Effector memory CD8-positive, alpha-beta T cell (primary cell): ENCODE measurements at places on chromosomes 11 and 22.

GRCh38 chr22:36852056-36852973 is 8.5 kb upstream of the NCF4 start:
- DNase-seq = no peak

DNA sequence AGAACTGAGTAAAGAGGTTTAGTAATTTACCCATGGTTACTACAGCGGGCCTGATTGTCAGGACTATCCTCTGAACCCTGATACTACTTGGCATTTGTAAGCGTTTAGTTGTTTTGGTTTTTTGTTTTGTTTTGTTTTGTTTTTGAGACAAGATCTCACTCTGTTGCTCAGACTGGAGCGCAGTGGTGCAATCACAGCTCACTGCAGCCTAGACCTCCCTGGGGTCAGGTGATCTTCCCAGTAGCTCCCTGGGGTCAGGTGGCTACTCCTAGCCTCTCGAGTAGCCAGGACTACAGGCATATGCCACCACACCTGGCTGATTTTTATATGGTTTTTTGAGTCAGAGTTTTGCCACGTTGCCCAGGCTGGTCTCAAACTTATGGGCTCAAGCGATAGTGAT is 118.6 kb downstream of the WNT11 start:
- DNase-seq = no peak

- no peak for DNase-seq
These were observed 64.2 kb upstream of the ADA2 start for GRCh38 chr22:17283423-17283822.

DNA sequence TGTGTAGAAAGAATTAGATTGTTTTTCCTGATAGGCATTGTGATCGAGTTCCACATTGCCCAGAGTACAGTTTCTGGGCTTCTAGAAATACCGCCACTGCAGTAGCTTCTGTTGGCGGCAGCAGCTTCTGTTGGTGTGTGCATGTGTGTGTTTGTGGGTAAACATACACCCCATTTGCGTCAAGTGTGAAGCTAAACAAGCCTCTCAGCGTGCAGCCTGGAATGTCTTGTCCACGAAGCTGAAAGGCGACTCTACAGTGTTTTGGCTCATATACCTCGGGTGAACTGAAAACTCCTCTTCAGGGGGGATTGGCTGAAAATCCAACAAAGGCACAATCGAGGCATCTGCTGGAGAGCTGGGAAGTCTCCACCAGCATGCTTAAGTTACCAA is 112.0 kb upstream of the E2F8 start:
- DNase-seq = no peak

- no peak for DNase-seq
These were observed 35.2 kb upstream of the CSNK1E start for GRCh38 chr22:38352436-38352835.

DNA sequence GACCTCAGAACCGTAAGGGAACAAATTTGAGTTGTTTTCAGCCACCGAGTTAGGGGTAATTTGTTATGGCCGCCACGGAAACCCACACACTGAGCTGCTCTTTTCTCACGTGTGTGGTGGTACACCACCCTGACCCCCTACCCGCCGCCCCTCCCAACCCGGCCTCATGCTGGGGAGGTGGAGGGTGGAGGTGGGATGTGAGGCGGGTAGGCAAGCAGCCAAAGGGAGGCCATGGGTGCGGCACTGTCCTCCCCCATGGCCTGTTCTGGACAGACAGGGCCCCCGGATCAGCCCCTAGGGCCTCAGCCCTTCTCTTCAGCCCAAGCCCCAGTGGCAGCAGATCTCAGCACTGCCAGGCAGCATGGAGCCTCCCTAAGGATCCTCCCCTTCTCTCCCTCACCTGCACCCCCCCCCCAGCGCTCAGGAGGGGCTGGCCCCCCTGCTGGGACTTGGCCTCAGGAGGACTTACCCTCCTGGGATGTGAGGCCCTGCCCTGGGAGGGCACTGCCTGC is 7.9 kb downstream of the PRR5 start:
- DNase-seq = peak; percentile 54

GRCh38 chr11:11039208-11039965 is 181.5 kb upstream of the ZBED5 start:
- DNase-seq = no peak

DNA sequence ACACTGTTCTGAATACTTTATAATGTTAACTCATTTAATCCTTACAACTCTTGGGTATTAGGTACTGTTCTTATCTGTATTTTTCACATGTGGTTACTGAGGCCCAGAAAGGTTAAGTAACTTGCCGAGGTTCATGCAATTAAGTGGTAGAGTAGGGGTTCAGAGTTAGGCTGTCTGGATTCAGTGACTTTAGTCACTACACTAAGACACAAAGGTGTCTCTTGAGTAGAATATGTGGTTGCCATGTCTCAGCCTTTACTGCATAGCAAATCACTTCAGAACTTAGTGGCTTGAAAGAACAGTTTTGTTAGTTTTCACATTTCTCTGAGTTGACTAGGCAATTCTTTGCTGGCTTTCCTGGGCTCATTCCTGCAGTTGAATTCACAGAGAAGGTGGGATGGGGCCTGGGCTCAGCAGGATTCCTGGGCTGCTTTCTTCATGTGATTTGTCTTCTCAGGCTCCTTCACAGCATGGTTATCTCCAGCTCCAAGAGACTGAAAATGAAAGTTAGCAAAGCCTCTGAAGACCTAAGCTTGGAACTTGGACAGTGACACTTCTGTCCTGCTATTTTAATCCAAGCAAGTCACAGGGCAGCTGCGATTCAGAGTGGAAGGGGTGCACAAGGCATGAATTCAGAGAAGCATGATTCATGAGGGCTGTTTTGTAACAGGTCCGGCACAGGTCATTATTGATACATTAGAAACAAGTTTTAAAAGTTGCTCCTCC is 68.3 kb downstream of the SPECC1L start:
- DNase-seq = no peak

DNA sequence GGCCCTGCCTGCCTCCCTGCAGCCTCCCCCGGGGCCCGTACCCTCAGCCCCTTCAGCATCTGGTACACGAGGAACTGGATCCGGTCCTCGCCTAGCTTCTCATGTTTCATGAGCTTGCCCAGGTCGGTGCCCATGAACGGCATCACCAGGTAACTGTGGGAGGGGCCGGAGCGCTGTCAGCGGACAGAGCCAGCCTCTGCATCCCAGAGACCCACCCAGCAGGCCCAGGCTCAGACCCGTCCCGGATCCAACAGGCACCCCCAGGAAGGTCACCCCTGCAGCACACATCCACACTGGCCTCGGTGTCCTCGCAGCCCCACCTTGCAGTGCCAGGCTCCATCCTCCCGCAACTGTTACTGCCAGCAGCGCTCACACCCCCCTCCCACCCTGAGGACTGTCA is 4.4 kb downstream of the MAPK12 start:
- DNase-seq = no peak

DNA sequence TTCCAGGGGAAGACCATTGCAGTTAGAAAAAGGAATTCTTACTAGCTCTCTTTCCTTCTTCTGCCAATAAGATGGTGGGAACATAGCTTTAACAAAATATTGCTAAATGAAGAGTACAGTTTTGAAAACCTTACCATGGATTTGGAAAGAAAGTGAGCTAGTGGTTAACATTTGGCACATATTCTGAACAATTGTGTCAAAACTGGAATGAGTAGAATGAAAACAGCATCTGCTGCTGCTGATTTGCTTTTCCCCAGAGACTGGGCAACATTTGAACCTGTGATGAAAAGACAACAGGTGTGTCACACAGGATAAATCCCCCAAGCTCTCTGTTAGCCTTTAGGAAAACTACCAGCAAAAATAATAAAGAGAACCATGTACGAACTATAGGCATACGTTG is 761.4 kb downstream of the KCNA4 start:
- DNase-seq = no peak

GRCh38 chr11:45901626-45902025 is 5.4 kb downstream of the FREY1 start:
- DNase-seq = no peak

GRCh38 chr11:763073-763463 is 14.2 kb downstream of the GATD1 start:
- DNase-seq = no peak

GRCh38 chr11:14812757-14813156 is 79.3 kb downstream of the CYP2R1 start:
- no peak for DNase-seq

- no peak for DNase-seq
These were observed 27.5 kb downstream of the KIAA0930 start for GRCh38 chr22:45212992-45213751.

DNA sequence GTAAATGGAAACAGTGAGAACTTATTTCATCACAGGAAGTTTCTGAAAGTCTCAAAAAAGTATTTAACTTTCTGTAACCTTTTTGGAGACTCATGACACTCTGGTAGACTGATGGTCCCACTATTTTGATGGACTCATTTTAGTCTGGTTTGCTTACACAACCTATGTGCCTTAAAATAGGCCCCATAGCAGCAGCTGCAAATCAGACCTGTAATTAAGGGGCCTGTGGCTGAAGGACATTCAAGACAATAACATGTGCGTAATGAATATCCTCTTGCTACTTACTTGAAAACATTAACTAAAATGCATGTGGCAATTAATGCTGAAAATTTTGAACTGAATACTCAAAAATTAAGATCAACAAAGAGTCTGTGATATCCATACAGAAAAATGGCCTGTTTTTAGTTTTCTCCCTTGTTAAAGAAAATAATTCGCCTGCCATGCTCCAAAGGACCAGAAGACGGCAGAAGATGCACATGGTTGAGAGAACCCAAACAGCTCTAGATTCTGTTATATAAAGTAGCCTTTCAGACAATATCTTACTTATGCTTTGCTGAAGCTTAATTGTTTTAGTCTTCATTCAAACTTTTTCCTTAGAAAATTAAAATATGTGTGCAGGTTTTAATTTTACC is 568.5 kb downstream of the KCNA4 start:
- DNase-seq = no peak

GRCh38 chr11:67538306-67538705 is 15.1 kb upstream of the CABP2 start:
- no peak for DNase-seq

- no peak for DNase-seq
These were observed 288.4 kb upstream of the CCDC90B start for GRCh38 chr11:83574519-83574918.

DNA sequence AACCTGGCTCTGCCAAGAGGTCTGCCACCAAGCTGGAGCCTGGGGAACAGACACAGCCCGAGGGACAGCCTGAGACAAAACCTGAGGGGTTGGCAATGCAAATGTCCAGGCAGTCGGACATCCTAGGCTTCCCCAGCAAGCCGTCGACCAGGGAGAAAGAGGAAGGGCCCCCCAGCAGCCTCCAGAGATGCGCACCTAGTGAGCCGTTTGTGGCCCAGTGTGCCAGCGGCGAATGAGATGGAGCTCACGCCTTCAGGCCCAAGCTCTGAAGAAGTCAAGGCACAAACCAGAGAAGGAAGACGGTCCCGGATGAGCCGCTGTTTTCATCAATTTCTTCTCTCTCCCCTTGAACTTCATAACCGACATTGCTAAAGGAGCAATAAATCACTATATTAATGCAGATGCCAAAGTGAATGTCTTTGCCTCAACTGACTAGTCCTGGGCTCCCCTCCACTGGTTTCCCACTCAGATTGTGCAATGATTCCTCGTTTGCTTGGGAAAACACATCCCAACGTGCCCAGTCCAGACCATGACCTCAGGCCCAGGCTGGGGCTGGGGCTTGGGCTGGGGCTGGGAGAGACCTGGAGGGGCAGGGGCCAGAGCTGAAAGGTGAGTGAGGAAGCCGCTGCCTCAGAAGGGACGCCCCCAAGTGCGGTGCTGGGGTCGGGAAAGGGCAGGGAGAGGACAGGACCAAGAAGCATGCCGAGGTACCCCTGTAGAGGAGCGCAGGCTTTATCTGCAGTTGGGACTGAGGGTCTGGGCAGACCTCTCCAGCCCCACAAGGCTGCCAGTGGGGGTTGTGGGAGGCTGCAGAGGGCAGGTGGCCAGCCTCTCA is 3.5 kb upstream of the DGCR2 start:
- DNase-seq = no peak

DNA sequence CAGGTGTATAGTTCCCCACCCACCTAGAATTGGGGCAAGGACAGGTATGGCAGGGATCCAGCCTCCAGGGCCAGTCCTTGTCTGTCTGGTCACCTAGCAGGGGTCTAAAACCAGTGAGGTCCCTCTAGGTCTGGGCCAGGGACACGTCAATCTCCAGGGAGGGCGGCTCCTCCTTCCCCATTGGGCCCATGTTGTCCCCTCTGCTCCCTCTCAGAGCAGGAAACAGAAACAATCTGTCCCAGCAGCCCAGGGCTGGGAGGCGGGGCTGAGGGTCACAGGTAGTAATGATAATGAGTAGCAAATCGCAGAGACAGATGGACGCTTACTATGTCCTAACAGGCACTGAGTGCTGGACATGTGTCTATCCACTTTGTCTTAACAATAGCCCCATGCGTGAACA is 22.8 kb upstream of the SYT7 start:
- no peak for DNase-seq

- no peak for DNase-seq
These were observed 82.1 kb downstream of the ARHGAP42 start for GRCh38 chr11:100769165-100769564.

GRCh38 chr11:74777877-74778276 is 29.2 kb downstream of the RNF169 start:
- DNase-seq = no peak

GRCh38 chr11:12815129-12815480 is 140.9 kb downstream of the TEAD1 start:
- DNase-seq = no peak

- DNase-seq = no peak
These were observed 93.6 kb downstream of the NELL1 start for GRCh38 chr11:20762980-20763379.

DNA sequence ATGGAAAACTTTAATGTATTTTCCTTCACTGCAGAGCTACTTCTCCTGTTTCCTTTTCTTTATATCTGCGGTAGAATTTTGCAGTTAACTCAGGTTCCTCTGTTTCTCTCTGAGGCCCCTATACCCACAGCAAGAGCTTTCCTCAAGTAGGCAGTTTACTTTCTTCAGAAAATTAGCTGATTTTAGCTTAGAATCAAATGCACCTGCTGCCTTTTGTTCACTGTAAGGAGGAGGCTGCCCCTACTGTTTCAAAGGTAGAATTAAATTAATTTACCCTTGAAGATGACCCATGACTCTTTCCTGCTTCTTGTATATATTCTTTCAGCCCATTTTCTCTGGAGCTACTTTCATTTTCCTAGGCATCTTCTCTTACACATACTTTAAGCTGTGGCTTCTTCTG is 68.7 kb upstream of the GDPD4 start:
- DNase-seq = no peak

DNA sequence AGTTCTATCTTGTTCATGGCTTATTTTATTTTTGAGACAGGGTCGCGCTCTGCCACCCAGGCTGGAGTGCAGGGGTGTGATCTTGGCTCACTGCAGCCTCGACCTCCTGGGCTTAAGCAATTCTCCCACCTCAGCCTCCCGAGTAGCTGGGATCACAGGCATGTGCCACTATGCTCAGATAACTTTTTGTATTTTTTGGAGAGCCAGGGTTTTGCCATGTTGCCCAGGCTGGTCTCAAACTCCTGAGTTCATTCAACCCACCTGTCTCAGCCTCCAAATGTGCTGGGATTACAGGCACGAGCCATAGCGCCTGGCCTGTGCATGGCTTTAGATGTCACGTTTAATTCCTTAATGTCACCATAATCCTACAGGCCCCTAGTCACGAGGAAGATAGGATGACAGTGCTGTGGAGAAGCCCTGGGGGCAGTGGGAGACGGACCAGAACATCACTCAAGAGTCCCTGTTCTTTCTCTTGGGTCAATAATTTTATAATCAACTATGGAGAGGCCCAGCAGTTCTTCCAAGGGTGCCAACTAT is 99.5 kb downstream of the RDX start:
- no peak for DNase-seq
